Iris pigment epithelial cell (primary cell): ENCODE measurements at places on chromosomes 6 and 20.

DNA sequence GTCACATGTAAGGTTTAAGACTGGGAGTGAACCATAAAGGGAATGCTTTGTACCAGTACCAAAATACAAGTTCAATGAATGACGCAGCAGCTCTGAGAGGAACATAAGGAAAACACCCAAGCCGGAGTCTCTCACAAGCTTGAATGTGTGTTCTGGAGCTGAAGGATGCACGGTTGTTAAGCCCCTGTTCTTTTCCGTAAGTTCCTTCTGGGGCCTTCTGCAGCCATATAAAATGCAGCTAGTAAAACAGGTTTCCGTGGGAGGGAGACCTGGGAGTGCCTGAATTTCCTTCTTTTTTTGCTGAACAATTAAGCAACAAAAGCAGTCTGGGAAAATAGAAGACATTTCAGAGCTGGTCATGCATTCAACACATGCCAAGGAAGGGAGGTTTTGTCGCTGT, 73.2 kb upstream of the JAG1 start:
- DNase-seq: no peak

DNA sequence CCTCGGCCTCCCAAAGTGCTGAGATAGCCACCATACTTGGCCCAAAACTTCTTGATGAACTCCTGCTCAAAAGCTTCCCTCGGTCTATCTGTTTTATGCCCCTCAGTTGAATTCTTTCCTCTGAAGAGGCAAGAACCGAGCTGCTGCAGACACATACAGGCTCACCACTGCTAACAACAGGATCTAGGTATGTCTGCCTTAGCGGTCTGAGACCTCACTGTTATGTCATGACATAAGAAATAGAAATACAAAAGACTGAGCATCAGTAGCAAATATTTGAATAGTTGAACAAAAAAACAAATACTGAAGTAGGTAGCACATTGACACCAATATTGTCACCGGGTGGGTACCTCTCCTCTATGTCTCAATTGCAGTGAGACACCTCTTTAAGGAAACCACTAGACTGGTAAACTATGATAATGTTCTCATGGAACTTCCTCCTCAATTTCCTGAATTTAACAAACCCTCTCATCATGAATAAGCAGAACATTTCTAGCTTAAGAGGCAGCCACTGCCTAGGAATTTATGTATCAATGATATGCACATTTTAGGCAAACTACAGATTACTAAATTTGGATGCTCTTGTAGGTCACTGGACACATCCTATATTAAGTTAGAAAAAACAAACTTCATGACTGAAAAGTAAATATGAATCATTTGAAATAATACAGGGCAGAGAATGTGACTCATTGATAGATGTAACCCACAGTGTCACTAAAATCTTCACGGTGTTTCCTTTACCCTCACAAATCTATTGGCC, 9.4 kb upstream of the STXBP5 start:
- DNase-seq: peak; percentile 26

DNA sequence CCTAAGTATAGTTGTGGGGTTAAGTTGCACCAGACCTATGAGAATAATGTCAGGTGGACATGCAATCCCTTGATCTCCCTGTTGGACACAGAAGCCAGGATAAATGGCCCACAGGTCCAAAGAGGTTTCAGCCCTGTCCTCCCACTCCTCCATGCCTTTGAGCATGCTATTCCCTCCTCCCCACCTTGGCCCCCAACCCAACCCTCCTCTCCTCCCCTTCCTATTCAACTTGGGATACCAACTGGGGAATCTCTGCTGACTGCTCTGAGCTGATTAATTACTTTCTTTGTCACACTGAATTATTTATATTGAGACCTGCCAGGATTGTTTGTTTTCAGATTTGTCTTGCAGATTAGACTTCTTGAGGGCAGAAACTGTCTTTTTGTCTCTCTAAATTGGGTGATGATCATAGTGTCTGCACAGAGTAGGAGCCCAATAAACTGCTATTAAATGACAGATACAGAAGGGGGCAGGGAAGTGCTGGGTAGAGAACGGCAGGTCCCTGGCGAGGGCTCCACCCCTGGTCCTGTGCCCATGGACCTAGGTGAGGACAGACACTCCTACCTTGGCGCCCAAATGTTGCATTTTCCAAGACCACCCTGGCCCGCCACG, 120.9 kb downstream of the UNC5CL start:
- no peak for DNase-seq

GRCh38 chr6:149109397-149110070, 208.0 kb upstream of the TAB2 start:
- DNase-seq: no peak

DNA sequence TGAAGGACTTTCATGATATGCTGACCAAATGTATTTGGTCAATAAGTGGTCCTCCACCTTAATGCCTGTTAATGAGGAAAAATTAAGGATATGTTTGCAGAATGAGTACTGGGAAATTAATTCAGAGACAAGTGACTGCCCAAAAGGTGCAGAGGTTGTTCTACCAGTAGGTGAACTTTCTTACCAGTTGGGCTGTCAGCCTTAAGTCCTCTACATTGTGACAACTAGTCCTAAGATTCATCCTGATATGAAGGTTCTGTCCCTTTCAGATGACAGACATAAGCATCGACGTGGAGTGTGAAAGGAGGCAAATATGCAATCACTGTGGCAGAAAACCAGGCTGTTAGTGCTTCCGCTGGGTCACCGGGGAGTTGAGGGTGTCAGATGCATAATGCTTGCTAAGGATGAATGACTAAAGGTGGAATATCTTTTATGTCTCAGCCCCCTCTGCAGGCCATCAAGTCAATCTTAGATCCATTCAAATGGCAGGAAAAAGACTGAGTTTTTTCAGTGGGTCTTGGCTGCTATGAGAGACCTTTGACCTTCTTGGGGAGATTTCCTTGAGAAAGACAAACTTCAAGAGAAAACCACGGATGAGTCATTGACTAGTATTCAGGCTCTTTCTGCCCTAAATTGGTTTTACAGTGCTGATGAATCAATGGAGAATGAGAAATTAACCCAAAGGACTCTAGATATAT, 226.0 kb downstream of the TPBG start:
- peak; percentile 81 for DNase-seq

DNA sequence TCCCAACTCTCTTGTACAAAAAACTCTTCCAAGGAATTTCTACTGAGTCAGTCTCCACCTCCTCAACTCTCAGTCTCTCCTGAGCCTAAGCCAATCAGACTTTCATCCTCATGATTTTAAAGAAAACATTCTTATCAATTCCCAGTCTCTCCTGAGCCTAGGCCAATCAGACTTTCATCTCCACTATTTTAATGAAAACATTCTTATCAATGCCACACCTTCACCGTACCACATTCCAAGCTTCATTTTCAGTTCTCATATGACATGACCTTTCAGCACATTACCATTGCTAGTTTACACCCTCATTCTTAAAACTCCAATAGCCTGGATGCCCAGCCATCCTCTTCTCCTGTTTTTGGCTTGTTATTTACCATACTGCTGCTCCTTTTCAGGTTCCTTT, 42.5 kb downstream of the SYNE1 start:
- DNase-seq: no peak

DNA sequence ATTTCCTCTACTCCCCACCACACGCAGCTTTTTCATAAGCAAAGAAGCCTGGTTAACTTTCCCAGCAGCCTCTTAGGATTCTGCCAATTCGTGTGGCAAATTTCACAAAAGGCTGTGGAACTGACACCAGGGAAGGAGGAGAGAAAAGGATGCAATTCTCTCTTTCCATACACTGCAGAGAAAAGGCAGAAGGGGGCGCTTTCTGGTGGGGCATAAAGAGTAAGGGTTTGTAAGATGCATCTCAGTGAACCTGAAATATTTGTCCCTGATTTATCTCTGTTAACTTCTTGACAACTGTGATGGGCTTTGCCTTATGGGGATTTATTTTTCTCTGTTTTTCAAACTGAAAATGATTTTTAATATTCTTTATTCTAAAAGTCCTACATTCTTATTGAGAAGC, 45.5 kb upstream of the GLP1R start:
- DNase-seq: no peak

GRCh38 chr20:168876-169275, 11.6 kb downstream of the DEFB127 start:
- no peak for DNase-seq

- no peak for DNase-seq
Observed at GRCh38 chr6:133630651-133631050, 258.3 kb upstream of the TCF21 start.

DNA sequence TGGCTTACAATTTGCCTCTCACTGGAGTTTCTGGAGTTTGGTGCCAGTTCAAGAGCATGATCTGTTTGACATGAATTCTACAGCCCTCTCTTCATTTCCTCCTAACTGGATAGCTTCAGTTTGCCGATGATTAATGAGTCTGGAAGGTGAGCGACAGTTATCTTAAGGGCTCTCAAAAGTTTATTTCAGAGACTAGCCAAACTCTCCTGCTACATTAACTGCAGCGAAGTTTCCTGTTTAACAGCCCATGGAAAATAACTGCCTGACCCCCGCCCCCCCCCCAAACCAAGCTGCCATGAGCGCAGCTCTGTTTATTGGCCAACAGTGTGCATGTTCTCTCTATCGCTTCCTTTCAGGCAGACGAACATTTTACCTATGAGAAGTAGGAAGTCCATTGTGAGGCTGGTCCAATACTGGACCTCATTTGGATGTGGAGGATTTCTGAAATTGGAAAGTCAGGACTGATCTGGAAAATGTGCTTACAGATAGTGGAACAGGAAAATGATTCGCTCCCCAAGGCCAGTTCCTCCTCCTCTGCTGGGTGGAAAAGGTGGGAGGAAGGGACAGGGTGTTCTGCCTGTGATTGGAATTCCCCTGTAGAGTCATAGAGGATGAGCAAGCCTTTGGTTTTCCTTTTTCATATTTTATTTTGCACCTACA, 522.2 kb upstream of the JAG1 start:
- DNase-seq: peak; percentile 84

DNA sequence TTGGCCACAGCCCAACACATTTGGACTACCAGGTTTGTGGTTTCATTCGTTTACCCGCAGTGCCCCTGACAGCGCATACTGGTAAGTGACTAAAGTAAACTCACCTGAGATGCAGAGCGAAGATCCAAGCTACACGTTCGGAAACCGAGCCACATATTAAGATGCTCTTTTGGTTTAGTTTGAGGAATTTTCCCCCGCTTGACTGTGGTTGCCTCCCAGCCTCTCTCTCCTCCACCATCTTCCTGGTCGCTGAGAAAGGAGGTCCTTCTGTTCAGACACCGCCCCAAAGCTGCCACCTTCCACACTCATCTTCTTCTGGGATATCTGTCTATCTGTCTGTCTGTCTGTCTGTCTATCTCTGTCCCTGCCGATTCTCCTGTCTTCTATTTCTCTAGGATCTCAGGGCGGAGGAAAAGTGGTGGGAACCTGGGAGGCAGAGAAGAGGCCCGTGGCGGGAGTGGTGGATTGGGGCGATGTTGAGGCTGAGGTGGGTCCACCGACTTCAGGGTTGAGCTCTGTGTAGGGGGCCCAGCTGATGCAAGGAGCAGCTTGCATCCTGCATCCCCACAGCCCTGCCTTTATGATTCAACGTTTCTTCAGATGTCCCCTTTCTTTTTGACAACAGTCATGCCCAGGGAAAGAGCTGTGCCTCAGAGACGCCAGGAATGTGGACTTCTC, 196.9 kb upstream of the ZNF184 start:
- DNase-seq: no peak

GRCh38 chr6:53043581-53043980, 21.6 kb upstream of the FBXO9 start:
- DNase-seq: peak; percentile 56

DNA sequence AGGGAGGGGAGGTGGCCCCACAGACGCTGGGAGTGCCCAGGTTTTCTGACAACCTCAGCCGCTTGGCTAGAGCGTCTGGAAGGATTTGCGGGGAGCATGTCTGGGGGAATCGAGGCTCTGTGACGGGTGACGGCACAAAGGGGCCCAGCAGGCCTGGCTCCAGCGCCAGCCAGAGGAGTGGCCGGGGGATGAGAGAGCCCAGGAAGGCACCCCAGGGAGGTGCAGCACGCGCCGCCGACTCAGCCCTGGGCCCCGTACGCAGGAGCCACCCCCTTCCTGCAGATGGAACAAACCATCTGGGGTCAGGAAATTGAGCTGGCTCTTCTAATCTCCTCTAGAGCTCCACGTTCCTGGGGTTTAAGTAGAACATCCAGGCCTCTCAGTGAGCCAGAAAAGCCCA, 5.9 kb upstream of the SLCO4A1 start:
- peak; percentile 76 for DNase-seq

DNA sequence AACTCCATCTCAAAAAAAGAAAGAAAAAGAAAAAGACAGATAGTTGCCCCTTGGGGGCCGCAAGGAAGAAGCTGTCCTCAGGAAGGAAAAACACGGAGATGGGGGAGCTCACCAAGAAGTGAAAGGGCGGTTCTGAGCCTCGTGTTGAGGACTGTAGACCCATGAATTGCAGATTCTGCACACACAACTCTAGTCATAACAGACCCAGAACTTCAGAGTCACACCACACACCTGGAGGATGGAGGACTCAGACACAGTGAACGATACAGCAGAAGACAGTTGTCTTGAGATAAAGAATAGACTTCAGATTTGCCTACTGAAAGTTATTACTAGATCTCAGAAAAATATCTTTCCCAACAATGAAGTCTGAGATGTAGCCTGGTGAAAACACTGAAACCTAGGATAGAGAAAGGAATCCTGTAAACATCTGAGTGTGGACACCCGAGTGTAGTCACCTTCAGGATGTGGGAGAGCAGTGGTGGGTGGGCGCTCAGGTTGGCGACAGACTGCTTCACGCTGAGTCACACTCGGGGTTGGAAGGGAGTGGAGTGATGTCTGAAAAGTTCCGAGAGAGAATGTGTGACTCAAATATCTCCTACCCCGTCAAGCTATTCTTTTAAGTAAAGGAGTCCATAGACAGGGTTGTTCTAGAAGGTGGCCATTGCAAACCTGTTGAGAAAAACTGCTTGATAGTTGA, 88.1 kb downstream of the MAP3K4 start:
- peak; percentile 90 for DNase-seq

DNA sequence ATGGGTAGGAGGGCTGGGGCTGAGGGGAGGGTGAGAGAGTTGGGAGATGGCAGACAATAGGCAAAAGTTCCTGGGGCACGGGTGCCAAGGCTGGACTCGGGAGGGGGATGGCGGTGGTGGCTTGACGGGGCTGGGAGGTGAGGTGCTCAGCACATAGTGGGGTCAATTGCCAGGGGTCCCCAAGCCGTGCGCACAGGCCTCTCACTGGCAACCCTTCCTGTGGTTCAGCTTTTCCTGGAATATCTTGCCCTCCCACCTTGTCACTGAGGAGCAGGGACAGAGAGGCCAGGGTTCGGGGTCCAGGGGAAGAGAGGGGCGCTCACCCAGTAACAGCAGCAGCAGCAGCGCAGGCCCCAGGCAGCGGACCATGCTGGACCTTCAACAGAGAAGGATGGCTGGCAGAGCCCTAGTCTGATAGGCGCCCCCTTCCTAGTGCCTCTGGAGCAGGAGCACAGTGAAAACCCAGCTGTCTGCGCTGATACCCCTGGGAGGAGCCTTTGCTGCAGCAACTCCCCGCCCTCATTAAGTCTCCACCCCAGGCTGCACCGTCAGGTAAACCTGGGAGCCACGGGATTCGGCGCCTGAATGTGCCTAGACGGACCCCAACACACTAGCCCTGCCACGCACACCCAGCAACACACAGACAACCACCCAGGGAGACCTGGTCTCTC, at the start of gene GFRA4:
GFRA4 (minus strand) TSS at position 369 of the 671 bp plus-strand sequence; CDS start at position 369, 0 bp downstream.
- no peak for DNase-seq
